ENCODE measurements at places on chromosomes 2 and 18. TPM values are rescaled to one million over a fixed set of nuclear protein-coding genes. Genes with fewer than 3 reads are reported as not detected.

DNA sequence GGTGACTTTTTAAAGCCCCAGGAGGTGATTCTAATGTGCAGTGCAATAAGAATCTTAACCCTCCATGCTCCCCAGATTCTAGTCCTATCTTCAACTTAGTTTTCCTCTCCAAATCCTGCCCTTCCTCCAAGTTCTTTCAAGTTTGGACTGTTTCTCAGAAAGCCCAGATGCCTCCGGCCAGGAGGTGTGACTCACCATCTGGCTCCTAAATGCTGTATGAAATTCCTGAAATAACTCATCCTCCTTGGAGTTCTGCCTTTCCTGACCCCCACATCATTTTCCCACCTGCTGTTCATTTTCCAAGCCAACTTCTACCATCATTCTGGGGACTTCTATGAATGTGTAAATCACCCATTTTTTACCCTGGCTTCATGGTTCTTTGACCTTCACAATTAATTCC is 118.2 kb upstream of the NOL4 start:
- no peak for DNase-seq

DNA sequence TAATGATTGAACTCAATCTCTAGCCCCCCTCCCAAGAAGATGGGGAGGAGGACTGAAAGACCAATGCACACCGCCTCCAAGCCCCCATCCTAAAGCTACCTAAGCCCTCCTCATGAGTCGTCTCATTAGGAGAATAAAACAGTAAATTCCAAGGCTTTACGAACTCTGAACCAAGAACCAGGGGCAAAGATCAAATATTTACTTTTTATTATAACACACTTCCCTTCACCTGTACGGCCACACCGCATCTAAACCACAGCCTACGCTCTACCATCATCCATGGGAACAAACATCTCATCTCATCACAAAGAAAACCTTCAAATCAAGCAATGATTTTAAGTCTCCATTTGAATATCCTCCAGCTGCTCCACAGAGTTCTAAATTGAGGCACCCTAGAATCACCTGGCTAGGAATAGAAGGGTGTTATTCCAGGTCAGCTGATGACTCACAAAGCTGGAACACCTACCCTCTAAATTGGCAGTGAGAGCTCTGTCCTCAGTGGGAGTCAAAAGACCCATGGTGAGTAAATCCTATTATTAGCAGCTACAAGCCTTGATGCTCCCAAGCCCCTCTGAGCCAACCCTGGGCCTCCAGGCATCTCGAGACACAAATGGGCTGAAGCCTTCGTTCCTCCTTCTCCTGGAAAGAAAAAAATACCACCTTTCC is 45.6 kb upstream of the BZW1 start:
- DNase-seq: no peak

DNA sequence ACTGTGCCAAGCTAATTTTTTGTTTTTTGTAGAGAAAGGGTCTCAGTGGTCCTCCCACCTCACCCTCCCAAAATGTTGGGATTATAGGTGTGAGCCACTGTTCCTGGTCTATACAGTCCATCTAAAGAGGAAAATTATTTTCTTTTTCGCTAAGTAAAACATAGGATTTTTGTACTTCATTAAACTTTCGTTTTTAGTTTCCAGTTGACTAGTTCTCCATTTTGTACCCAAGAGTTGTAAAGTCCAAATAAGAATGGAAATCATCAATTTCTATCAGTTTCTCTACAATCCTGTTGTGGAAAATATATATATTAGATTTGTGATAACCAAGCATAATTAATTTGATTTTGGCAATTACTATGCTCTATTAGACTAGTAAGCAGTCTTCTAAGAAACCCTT is 156.4 kb downstream of the BABAM2 start:
- no peak for DNase-seq

GRCh38 chr18:63320975-63321265 is 1.4 kb upstream of the BCL2 start:
- no peak for DNase-seq

DNA sequence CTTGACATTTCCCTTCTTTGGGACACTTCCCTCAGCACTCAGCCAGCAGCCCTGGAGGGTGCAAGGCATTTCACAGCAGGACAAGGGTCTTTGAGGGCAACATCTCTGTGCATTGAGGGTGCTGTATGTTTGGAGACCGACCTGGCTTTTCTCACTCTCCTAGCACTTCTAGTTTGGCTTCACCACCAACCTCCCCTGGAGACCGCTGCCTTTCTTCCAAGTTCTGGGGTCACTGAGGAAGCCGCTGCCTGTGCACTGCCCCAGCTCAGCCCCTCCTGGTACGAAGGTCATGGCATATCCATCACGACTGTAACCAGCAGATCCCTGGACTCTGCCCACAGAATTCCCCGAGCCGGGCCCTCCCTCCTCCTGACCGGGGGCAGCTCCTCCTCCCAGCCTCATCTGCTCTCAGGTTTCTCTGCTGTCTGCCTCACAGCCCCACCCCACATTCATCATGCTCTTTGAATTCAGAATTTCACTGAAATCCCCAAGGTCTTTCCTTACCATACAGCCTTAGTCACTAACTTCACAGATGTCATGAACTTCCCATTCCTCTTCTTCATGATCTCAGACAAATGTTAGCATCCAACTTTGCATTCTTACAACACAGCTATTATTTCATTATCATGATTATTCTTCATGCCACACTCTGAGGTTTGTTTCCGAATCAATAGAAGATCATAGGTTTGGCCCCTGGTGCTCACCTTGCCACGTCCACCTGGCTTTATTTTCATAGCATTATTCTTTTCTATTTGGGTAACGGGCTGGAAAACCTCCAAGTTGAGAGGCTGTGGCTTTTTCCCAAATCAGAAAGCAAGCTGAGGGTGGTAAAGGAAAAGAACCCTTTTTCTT is 113.0 kb upstream of the COPS8 start:
- DNase-seq: peak; percentile 96

GRCh38 chr18:50453014-50453680 is 78.3 kb downstream of the SKA1 start:
- DNase-seq: no peak

- DNase-seq: no peak
Measured at GRCh38 chr2:112168422-112169124, 30.4 kb downstream of the FBLN7 start.

GRCh38 chr2:222492683-222493082 is 68.3 kb downstream of the SGPP2 start:
- DNase-seq: no peak

- no peak for DNase-seq
Measured at GRCh38 chr2:71934320-71934593, 213.4 kb downstream of the CYP26B1 start.

DNA sequence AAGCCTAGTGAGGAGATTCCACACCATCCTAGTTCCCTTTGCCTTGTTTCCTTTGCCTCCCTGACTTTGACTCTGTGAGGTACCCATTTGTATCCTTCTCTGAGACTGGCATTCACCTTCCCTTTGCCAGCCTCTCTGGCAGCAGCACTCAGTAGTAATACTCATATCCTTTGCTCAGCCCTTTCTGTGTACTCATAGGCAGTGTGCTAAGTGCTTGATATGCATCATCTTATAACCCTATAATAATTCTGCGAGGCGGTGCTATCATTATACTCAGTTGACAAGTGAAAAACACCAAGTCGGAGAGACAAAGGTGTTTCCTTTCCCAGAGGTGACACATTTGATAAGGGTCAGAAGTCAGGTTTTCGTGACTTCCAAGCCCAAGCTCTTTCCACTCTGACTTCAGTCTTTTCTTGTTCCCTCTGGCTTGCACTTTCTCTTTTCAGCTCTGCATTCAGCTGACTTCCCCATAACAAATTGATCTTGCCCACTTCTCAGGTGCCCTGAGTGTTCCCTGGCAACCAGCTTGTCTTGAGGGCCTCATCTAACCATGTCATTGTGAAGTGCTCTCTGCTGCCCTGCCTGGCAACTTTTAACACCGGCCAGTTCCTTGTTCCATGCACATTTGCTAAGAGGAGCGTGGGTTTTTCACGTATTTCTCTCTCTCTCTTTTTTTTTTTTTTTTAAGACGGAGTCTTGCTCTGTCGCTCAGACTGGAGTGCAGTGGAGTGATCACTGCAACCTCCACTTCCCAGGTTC is 94.5 kb upstream of the UPP2 start:
- no peak for DNase-seq

DNA sequence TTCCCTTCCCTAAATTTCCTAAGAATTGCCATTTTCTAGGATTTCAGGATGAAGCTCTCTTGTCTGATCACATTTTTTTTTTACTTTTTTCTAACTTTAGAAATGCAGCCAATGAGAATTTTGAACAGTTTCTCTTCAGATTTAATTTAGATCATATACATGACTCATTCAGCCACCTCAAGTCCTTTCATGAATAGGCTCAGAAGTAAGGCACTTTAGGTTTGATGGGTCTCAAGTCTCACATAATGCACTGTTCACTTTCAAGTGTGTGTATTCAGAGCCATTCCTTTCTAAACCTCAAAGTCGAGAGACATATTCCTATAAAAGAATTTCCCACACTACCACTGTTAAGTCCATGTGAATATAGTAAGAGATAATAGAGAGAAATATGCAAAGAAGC is 614.1 kb upstream of the VRK2 start:
- no peak for DNase-seq

DNA sequence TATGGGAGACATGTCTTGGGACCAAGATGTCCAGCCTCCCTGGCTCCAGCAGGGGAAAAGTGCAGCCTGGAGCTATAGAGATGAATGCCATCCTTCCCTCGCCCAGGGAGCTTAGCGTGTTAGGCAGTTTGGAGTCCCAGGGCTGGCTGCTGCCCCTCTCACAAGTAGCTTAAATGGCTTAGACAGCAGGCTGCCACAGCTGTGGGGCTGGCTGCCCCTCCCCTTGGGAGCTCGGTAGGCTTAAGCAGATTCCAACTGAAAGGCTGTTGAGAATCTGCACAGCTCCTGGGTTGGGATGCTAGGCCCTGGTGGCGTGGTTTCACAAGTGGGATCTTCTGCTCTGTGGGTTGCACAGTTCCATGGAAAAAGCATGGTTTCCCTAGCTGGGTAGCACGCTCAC is 940.5 kb upstream of the DDX18 start:
- DNase-seq: no peak

DNA sequence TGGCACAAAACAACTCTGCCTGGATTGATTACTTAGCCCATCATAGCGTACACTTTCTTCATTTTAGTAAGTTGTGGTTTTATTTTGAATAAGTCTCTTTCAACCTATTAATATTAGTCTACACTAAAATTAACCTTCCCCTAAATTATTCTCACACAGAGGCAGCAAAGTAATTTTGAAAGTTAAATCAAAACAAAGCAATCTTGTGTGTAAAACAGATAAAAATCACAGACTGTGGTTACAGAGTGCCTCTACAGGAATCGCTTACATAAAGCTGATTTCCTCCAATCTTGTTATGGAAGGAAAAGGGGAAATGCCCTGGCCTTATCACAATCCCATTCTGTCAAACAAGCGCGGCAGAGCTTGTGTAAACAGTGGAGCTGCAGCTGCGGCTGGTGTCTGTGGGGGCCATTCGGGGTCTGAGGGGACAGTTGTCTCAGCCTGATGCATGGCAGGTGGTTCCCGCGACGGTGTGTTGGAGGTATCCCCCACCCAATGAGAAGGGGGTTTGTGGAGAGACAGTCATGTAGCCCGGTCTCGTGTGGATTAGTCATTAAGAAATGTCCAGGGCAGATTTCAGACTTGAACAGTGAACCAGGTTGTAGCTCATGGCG is 42.1 kb downstream of the BCL2L11 start:
- DNase-seq: no peak

- DNase-seq: no peak
Measured at GRCh38 chr18:3294435-3295080, 32.6 kb downstream of the MYL12B start.

DNA sequence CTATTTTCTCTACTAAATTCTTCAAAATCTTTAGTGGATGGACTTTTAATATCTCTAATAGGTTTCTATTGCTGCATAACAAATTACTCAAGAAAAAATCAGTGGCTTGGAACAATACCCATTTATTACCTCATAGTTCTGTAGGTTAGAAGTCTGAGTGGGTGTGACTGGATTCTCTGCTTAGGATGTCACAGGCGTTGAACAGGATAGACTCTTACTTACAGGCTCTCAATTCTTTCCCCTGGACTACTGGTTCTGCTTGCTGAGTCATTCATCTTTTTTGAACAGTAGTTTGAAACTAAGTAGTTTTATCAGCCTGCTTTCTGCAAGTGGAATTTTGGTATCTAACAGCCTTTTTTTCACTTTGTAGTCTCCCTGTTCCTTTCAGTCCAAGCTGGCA is 265.4 kb downstream of the ZNF385B start:
- no peak for DNase-seq

DNA sequence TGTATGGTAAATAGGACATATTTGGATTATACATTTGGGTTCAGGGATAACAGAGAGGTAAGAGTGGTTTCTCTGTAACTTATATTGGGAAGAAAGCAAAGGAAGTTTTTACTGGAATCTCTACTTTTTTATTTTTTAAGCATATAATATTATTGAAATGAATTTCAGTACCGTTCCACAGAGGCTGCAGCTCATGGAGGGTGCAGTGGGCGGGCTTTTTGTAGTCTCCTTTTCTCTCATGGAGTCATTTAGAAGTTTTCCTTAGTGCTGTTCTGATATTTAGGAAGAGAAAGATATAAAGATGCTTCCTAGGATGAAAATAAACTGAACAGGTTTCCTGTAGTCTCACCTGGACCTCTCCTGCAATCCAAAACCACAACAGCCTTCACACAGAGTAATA is 1153.3 kb upstream of the TMEFF2 start:
- no peak for DNase-seq

DNA sequence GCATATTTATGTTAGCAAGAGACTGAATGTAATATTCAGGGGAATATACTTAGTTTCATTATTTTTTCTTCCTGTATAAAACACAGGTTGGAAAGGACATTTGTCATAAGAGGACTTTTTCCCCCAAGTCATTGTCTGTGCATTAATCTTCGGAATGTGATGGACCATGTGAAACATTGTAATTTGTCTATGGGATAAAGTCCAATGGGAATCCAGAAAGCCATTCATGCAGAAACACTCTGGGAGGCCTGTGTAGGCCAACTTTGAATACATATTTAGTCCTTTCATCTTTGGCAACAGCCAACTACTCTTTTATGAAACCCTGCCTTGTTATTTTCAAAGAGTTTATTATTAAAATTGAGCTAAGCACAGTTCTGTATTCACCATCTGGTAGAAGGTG is 386.4 kb downstream of the PIK3C3 start:
- no peak for DNase-seq

DNA sequence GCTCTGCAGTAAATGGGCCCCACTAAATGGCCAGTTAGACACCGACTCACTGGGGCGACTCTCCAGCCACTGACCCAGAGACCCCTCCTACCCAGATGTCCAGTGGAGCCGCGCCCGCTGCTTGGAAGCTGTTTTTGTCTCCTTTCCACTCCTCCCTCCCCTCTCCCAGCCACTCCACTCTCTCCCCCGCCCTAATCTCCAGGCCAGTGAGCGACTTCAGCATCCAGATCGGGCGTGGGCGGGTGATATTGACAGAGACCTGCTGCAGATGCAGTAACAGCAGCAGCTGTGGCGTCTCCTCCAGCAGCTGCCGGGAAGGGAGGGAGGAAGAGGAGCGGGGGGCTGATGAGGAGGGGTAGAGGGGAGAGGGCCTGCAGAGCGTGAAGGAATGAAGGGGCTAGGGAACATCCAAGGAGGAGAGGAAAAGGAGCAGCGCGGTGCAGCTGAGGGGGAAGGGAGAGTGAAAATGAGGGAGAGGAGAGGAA is at the start of gene SCN7A:
SCN7A (minus strand) TSS at position 110 of the 485 bp plus-strand sequence. CDS start 16,553 bp downstream, outside the sequence.
- no peak for DNase-seq

The TRPM8 gene
- total RNA-seq: not detected

The RSAD2 gene
- 0.72 TPM for total RNA-seq

The SCN2A gene
- 5.0 TPM for total RNA-seq

The PLGLB1 gene
- total RNA-seq: 2.9 TPM

The REG3A gene
- total RNA-seq: not detected

The IL1R2 gene
- 0.88 TPM for total RNA-seq

The RAB27B gene
- 99.0 TPM for total RNA-seq

The SAG gene
- total RNA-seq: not detected

The NETO1 gene
- total RNA-seq: under 0.01 TPM

The TEX44 gene
- total RNA-seq: not detected

The HOXD8 gene
- 3.3 TPM for total RNA-seq

All from osteoblast (primary cell).